ENCODE measurements at places on chromosomes 5 and 9.

GRCh38 chr5:128406803-128407202, 131.2 kb downstream of the FBN2 start:
- DNase-seq = no peak

DNA sequence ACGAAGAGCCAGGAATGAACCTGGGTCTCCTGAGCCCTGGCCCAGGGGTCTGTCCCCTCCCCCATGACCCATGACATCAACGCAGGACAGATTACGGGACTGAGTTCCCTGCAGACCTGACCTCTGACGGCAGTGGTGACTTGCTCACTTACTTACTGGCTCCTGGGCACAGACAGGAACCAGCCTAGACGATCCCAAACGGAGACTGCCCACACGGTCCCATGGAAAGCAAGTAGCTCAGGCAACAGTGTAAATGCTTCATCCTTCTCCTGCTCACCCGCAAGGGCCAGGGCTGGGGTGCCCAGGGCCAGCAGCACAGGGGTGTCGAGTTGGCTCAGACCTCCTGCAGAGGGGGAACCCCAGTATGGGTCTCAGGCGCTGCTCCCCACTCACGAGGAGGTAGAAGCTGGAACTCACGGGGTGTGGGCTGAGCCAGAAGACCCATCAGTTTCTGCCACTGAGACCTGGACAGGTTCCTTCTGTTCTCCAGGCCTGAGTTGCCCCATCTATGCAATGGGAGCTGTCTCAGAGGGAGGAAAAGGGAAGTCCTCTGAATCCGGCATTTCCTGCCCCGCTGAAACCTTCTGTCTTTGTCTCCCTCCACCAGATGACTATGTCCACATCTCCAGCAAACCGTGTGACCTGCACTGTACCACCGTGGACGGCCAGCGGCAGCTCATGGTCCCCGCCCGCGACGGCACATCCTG, 5.6 kb downstream of the ADAMTSL2 start:
- DNase-seq = no peak

- no peak for DNase-seq
Measured at GRCh38 chr5:3075309-3075708, 323.8 kb upstream of the IRX2 start.

DNA sequence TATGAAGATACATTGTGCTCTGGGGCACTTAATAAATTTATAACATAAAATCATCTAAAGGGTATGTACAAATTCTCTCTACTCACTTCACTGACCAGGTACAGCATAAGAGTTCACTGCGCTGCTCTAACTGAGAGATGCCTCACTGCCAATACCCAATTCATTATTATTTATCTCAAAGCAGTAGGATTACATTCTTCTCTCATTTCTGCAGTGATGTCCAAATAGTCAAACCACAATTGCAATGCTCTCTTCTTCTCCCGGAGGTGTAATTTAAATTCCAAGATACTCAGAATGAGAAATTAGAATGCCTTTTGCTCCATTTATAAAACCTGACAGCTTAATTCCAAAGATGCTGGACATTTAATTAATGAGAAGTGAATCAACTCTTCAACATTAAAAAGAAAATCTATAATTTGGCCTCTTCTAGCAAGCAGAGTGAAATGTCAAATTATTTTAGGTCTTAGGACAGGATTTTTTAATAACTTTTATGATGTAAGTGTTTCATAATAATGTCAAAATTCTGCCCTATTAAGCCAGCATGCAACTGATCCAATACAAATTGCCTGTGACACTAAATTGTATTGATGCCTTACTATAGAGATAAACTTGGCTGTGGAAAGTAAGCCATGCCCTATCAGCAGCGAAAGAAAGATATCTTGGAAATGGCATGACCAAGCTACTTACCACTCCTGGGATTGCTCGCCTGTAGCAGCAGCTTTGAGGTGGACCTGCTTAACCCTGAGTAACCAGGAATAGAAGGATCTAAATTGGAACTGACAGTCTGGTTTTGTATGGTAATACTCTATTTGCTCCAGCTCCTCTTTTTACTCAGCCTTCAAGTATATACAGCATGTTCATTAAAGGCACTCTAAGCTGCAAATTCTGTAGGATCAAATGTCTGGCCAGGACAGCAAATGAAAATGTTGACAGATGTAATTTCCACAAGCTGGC, 374.2 kb upstream of the TYRP1 start:
- no peak for DNase-seq

DNA sequence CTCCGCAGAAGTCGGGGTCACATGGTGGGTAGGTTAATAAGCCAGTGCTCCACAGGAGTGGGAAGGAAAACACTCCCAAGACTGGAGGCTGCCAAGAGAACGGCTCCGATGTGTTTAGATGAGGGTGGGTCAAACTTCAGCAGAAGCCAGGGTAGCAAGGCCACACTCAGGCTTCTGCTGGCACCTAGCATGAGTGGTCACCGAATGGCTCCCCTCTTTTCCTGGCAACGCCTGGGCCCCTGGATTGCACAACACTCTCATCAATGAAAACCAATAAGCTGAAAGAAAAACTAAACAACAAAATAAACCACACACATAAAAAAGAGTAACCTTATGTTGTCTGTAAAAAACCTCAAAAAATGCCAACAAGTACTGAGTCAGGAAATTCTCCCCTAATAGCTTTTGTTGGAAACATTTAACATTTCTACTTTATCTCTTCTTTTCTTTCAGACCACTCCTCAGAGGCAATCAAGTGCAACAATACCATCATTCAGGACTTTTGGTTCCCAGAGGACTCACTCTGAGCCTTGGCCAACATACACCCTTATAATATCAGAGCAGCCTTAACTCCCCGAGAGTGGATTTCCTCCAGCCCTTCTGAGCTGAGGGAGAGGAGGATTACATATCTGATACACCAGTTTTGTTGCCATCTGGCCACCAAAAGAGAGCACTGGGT, 279.9 kb downstream of the ENC1 start:
- no peak for DNase-seq

GRCh38 chr9:123329329-123329955, 26.6 kb upstream of the CRB2 start:
- no peak for DNase-seq

GRCh38 chr5:31232273-31232888, 38.9 kb downstream of the CDH6 start:
- DNase-seq = no peak
